Kasumi-1 (cell line): ENCODE measurements at places on chromosomes 3 and 15.

DNA sequence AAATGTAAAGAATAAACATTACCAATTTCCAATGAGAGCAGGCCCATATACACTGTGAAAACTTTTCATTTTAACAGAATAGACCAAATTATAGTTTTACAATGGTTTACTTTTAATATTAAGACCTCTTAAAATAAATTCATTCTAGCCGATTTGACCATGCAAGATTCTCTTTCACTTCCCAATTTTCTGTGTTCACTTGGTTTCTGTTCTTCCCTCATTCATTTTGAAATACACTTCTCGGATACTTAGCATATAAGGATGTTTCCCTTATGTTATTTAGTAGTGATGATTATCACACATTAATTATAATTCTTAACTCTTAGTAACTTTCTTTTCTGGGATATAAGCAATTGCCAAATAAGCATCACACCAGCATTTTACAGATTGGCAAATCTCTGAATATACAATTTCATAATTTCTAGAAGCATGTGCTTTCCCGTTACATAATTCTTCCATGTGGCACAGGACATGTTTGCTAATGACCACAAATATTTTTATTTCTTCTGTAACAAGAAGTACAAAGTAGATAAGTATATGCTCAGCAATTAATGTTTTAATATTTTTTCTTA, 13.9 kb downstream of the OR5H15 start:
- no peak for DNase-seq

- DNase-seq: no peak
These were observed 6.8 kb downstream of the PLA2G4F start for GRCh38 chr15:42149493-42150218.

- DNase-seq: no peak
These were observed 348.6 kb downstream of the ZBBX start for GRCh38 chr3:167031364-167032049.

- no peak for DNase-seq
These were observed 16.5 kb downstream of the RAB11A start for GRCh38 chr15:65885668-65886218.

DNA sequence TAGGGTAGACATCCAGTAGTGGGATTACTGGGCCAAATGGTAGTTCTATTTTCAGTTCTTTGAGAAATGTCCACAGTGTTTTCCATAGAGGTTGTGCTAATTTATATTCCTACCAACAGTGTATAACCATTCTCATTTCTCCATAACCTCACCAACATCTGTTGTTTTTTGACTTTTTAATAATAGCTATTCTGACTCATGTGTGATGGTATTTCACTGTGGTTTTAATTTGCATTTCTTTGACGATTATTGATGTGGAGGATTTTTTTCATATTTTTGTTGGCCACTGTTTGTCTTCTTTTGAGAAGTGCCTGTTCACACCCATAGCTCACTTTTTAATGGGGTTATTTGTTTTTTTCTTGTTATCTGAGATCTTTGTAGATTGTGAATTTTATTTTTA, 125.2 kb downstream of the CFAP20DC start:
- DNase-seq: no peak

- no peak for DNase-seq
These were observed 312.8 kb upstream of the TLE3 start for GRCh38 chr15:70410371-70410985.

DNA sequence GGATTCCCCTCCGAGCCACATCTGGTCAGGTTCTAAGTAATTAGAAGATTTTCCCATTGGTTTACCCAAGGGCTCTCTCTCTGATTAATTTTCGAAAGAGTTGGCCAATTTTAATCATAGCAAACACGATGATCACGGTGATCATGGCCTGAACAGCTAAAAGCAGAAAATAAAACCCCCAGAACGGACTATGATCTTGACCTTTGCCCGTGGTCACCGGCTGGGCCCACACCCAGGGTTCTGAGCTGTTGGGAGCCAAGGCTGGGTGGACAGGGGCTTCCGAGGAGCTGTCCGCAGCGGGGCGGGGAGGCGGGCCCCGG, 2.6 kb downstream of the GP5 start:
- no peak for DNase-seq
